Hematopoietic multipotent progenitor cell treated with erythropoietin and hydrocortisone succinate and interleukin-3 and kit ligand, for 8 days (in vitro differentiated cells): ENCODE measurements at places on chromosomes 1 and 21.

GRCh38 chr1:234542211-234542850 lies 63.4 kb upstream of the TARBP1 start:
- DNase-seq = no peak

DNA sequence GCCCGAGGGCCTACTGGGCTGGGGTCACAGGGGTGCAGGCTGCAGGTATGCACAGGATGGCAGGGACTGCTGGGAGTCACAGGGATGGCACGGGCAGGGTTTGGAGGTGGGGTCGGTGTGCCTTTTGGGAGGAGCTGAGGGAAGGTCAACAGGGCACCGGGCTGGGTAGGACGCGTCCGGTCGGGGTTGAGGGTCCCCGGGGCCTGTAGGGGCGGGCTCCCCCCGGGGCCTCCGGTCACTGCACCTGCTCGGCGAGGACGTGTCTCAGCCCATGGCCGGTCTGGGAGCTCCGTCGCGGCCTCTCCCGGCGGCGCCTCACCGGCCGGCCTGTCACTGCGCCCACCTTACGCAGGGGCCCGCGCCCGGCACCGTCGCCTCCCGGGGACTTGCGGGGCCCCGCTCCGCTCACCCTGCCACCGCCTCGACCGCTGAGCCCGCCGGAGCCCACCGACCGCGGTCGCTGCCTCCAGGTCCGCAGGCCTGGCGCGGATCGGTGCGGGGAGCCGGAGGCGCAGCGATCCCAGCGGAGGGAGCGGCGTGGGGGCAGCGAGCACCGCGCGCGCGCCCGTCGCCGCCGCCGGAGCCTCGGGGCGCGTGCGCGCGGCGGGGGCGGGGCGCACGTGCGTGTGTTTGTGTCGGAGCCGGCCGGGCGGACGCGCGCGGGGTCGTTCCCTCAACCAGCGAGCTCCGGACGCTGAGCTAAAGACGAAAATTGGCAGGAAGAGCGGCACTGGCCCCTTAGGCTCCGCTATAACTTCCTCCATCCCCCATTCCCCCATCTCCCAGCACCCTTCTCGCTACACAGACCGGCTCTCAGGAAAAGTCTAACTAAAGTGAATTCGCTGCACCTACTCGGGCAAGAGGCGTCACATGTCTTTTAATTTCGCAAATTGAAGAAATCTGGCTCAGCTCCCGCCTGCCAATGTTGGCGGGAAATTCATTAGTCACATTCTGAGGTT lies at the start of gene AMIGO1:
Gene AMIGO1, minus strand, starts transcription at position 552 of the 959 bp plus-strand sequence. CDS start 815 bp downstream, outside the sequence.
- peak; percentile 25 for DNase-seq

- no peak for DNase-seq
Measured at GRCh38 chr1:52599236-52599635, 2.9 kb upstream of the GPX7 start.

DNA sequence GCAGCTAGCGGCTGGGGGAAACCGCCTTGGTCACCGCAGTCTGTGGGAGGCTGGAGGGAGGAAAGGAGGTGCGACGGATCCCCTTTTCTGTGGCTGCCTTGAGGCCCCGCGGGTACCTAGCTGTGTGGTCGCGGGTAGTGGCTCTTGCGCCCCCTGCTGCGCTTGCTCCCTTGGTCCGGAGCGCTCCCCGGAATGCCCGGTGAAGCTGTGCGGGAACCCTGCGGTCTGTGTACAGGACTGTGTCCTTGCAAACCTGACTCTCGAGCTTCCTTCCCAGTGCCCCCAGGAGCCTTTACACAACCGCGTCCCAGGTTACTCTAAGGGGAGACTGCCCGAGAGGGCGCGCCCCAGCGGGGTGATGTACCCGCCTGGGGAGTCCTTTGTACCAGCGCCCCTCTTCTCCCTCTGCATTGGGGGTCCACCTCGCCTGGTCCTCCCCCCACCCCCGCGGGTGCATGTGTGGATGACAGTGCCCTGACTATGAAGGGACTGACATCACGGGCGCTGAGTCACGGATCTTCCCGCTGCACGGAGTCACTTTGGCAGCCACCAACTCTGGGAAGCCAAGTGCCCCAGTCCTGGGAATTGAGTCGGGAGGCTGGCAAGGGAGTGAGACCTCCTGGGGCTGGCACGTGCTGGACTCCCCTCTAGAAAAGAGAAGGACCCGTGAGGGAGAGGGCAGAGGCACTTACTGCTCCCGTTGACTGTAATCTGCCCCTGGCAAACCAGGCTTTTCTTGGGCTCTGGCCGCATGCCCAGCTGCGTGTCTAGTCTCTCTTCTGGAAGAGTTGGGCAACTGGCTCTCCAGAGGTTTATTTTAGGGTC lies 816 bp downstream of the IL6R start:
- DNase-seq = peak; percentile 60

- no peak for DNase-seq
Measured at GRCh38 chr1:234926559-234927311, 201.9 kb downstream of the TOMM20 start.

DNA sequence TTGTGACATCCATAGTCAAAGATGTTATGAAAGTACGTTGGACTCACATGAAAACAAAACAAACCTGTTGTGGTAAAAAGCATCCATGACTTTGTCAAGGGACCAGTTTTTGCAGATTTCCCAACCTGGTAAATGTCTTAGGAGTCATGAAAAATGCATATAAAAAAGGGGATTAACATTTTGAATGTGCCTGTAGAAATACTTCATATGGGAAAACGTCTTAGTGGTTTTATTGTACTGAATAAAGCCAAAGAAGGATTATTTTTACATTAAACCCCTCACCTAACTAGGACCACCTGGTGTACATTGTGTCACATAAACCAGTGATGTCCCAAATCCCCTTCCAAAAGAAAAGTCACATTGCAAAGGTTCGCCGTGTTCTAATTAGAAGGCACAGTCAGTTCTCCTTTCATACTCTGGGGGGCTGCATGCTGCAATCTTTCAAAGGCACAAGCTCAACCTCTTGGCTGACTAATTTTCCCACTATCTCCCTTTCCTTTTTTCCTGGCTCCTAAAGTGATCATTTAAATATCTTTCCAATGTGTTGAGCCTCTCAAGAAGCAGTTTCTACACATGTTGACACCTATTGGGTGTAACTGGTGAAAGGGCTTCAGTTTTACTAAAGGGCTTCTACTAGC lies 119.8 kb upstream of the SPAG17 start:
- DNase-seq = no peak

- DNase-seq = no peak
Measured at GRCh38 chr1:152646656-152647055, 16.5 kb upstream of the LCE2D start.

DNA sequence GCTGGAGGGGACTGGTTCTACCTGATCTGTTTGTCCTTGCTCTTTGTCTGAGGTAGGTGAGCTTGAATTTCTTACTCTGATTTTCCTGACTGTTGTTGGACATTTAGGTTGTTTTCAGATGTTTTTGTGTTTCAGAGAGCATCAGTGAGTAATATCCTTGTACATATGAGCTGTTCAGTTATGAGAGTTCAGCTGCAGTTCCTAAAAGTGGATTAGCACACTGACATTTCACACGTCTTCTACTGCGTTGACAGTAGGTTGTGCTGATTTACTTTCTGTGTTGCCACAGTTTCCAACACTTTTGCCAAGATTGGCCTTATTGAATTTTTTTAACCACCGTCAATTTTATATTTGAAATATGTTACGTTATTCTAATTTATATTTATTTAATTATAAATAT lies 27.7 kb downstream of the CXADR start:
- DNase-seq = no peak

GRCh38 chr1:109207467-109208103 lies 6.1 kb upstream of the SARS1 start:
- no peak for DNase-seq

DNA sequence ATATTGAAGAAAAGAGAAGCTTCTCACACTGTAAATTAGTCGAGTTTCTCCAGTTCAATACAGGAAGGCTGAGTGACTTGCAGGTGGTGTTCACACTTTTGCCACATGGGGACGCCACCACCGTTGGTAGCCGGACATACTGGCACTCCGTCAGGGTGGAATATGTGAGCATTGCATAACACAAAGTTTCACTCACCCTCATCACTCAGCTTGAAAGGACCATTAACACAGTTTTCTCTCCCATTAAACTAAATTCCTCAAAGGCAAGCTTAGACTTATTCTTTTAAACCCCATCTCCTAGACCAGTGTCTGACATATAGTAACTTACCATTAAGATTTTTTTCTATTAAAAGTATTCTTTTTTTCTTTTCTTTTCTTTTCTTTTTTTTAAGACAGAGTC lies 105.3 kb upstream of the SERBP1 start:
- DNase-seq = peak; percentile 68

DNA sequence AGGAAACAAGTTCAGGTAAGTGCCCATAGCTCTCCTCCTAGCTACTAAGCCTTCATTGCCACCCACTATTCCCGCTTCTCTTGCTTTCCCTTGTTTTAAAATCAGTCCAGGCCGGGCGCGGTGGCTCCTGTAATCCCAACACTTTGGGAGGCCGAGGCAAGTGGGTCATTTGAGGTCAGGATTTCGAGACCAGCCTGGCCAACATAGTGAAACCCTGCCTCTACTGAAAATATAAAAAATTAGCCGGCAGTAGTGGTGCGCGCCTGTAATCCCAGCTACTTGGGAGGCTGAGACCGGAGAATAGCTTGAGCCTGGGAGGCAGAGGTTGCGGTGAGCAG lies 4.4 kb upstream of the CTTNBP2NL start:
- DNase-seq = no peak

GRCh38 chr1:246629030-246629429 lies 62.8 kb downstream of the CNST start:
- DNase-seq = no peak

DNA sequence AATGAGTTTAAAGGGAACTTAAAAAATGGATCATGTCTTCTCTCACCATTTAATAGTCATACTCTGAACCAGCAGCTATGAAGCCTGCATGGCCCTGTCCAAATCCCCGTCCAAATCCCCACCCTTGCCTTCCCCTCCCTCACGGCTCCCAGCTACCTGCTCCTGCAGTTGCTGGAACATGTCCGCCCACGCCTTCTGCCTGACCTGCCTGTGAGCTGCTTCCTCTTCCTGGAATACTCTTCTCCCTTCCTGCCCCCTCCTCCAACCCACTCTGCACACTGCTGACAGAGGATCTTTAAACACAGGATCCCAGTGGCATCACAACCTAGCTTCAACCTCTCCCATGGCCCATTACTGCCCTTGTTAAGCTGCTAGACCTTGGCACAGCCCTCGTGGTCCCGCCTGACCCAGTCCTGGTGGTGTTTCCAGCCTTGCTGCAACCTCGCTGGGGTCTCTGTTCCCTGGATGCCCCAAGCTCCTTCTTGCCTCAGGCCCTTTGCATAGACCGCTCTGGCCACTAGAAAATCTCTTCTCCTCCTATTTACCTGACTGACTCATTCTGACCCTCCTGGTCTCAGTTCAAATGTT lies 118.3 kb downstream of the PTPRU start:
- DNase-seq = no peak

DNA sequence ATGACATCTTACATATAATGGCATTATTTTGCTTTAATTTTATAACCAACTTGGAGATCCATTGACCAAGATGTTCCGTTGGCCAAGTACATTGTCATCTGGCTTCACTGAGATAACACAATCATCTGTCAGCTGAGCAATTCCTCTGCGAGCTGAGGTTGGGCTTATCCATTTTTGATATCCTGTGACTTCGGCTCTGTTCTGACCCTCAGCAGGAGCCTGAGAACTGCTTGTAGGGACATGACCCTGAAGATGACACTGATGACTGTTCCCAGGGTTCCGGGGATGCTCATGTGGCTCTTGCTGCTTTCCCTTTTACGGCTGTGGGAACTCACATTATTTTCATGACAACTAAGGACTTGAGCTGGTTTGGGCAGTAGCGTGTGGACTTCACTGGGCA lies 51.2 kb downstream of the TLR5 start:
- peak; percentile 58 for DNase-seq

- DNase-seq = no peak
Measured at GRCh38 chr1:240794046-240794843, 182.3 kb upstream of the GREM2 start.
